Fibroblast of skin of right biceps (primary cell): ENCODE measurements at places on chromosomes 16 and 17.
A peak's percentile ranks its signal among the peaks of the same experiment; 100 is the strongest.

- DNase-seq, result peak; percentile 74
These were observed 33.5 kb downstream of the ABCC3 start for GRCh38 chr17:50668025-50668837.

GRCh38 chr17:10171122-10171571 is 27.3 kb downstream of the GAS7 start:
- peak; percentile 35 for DNase-seq

- no peak for DNase-seq
These were observed 31.9 kb upstream of the HOXB13 start for GRCh38 chr17:48760411-48760810.

DNA sequence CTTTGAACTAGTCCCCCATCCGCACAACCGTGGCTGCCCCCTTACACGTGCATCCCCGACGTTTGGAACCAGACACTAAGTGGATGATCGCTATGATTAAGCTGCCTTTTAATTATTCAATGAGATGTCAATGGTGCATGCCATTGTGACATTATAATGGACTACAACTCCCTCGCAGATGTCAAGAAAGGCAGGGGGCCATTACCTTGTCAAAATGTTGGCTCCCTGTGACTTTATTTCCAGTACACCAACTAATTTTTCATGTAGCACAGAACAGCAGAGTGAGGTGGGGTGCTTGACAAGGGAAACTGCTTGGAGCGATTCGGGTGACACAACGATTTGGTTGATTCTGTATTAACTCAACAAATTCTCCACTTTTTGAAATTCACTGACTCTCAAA is 26.5 kb downstream of the ASIC2 start:
- peak; percentile 24 for DNase-seq

GRCh38 chr16:27286451-27286850 is 17.9 kb upstream of the NSMCE1 start:
- DNase-seq, result peak; percentile 96

GRCh38 chr17:80372922-80373570 is 41.9 kb upstream of the ENDOV start:
- no peak for DNase-seq

- DNase-seq, result no peak
These were observed 41.5 kb downstream of the GLG1 start for GRCh38 chr16:74565378-74565777.

- DNase-seq, result peak; percentile 94
These were observed 431.8 kb downstream of the PMP22 start for GRCh38 chr17:14833201-14833785.

DNA sequence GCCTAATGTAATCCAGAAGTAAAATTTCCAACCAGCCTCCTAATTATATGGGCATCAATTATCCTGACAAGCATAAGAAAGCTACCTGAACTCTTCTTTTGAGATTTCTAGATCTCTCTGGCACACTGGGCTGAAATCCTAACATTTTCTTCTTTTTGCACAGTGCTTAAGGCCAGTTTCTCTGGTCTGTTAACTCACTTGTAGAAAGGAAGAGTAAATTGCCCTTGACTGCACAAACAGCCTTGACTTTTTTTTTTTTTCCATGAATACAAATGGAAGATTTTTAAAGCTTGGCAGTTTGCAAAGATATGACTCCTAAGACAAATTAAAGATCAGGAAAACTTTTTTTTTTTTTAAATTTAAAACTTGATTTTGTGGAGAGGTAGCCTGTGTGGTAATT is 291.2 kb upstream of the MON1B start:
- DNase-seq, result no peak

DNA sequence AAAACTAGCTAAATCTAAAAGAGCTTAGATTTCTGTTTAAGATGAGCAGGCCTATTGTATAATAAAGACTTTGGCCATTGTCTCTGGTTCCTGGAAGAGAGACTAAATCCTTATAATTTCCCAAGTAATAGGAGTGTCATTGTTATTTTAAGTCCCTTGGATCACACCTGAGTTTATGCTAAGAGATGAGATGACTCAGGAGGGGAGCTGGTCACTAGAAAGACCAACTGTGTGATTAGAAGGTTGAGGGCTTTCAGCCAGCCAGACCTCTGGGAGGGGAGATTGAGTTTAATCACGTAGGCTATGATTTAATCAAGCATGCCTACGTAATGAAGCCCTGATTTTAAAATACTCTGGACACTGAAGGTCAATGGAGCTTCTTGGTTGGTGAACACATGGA is 156.9 kb upstream of the C17orf78 start:
- DNase-seq, result no peak

GRCh38 chr17:74796211-74796610 is 20.1 kb upstream of the NAT9 start:
- no peak for DNase-seq

DNA sequence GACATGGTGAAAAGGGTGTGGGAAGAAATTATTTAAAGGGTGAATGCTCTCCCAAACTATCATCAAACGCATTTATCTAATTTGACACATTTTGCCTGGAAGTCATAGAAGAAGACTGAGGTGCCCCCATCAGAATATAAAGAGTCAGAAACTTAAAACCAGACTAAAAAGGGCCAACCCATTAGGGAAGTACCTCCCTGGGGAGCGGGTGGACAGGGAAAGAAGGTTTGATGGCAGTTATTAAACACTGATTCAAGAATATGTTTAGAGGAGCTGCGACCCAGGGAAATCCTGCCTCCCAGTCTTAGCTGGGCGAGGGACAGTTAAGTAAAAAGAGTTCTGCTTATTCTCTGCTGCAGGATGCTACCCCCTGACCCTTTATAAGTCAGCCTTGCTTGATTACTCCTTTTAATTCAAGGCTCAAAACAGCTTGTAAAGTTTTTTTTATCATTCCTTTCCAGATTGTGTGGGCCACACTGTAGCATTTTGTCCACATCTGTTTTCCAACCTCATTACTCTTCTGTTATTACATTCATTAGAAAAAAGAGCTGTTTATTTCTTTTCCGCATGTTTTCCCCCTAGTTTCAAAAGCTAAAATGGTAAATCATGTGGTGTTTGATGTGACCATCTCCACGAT is 138.5 kb upstream of the TBX2 start:
- DNase-seq, result no peak

- no peak for DNase-seq
These were observed 35.8 kb downstream of the MPRIP start for GRCh38 chr17:17077861-17078732.

DNA sequence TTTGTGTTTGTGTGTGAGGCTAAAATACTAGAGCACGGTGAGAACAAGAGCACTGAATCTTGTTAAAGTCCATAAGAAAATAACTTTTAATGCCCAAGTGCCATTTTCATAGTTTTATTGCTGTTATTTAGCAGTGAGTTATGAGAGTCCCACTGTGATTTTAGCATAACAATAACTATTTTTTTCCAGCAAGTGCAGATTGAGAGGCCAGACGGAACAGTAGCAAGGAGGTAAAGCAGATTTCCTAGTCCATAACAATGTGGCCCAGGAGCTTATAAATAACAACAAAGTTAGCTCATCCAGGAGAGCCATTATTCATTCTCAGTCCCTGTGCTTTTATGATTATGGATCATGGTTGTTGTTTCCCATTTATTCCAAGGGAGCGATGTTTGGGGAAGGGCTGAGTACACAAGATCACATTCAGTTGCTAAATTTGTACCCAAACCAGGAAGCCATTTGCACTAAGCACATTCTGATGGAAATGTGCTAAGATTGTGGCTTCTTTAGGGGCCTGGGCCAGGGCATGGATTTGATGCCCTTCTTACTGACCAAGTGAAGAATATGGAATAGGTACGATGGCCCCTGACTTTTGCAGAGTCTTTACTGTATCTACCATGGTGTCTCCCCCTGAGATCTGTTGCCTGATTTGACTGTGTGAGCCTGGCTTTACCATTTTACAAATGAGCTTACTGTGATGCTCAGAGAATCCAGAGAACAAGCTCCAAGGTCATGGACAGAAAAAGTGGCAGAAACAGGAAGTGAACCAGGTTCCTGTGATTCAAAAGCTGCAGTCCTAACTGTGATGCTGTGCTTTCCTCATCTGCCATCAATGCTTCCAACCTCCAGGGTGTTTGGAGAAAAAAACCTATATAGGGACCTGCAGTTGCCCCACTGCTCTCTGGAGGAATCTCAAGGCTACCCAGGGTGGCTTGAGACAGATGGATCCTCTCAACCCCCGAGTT is 204.7 kb upstream of the HSBP1 start:
- no peak for DNase-seq

DNA sequence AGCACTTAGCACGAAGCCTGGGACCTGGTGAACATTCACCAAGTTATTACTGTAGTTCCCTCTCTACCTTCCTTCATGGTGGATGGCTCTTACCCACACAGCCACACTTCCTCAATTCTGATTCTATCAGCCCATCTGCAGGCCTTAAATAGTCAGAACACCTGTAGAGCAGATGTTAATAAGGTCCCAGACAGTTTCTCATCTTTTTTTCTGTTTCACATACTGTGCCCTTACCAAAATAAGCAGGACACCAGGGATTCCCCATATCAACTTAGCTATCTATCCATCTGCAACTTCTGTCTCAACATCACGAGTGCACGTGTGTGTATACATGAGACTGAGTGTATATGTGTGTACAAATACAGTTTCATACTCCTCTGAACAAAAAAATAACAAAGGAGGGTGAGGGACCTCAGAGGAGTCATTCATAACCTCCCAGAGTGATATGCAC is 2.8 kb downstream of the RECQL5 start:
- no peak for DNase-seq

GRCh38 chr16:89037261-89038152 is 56.1 kb upstream of the ACSF3 start:
- peak; percentile 27 for DNase-seq

DNA sequence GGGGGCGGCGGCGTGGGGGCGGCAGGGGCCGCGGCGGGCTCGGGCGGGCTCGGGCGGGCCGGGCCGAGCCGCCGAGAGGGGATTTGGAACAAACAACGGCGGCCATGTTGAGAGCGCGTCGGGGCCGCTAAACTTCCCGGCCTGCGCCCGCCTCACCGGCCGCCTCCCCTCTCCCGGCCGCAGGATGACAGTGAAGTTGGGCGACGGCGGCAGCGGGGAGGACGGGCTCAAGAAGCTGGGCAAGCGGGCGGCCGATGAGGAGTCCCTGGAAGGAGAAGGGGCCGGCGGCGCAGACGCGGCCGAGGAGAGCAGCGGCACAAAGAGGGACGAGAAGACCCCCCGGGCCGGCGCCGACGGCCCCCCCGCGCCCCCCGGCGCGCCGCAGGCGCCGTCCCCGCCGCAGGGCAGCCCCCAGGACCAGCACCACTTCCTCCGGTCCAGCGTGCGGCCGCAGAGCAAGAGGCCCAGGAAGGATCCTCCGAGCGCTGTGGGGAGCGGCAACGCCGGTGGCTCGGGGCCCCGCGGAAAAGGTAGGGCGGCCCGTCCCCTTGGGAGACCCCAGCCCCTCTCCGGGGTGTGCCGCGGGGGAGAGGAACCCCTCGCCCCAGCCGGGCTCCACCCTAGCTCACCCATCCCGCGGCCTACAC is 2.4 kb downstream of the CRAMP1 start:
- DNase-seq, result peak; percentile 41

DNA sequence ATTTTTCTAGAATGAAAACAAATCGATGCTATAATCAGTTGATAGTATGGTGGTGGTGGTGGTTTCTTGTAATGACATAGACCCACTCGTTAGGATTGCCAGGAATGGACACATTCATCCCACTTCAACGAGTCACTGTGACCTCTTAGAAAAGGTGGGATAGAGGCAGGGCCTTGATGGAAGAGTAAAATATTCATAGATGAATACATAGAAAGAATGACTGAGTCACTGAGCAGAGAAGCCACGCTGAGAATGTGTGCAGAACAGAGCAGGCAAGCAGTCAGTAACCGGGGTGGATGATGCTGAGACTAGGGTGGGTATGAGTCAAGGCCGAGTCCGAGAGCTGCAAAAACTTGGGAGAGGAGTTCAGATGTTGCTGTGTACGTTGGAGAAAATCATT is 129.9 kb downstream of the PITPNC1 start:
- DNase-seq, result peak; percentile 88

GRCh38 chr17:60229188-60229802 is 79.5 kb downstream of the CA4 start:
- peak; percentile 58 for DNase-seq

GRCh38 chr17:63019138-63019873 is 53.3 kb downstream of the TANC2 start:
- no peak for DNase-seq

DNA sequence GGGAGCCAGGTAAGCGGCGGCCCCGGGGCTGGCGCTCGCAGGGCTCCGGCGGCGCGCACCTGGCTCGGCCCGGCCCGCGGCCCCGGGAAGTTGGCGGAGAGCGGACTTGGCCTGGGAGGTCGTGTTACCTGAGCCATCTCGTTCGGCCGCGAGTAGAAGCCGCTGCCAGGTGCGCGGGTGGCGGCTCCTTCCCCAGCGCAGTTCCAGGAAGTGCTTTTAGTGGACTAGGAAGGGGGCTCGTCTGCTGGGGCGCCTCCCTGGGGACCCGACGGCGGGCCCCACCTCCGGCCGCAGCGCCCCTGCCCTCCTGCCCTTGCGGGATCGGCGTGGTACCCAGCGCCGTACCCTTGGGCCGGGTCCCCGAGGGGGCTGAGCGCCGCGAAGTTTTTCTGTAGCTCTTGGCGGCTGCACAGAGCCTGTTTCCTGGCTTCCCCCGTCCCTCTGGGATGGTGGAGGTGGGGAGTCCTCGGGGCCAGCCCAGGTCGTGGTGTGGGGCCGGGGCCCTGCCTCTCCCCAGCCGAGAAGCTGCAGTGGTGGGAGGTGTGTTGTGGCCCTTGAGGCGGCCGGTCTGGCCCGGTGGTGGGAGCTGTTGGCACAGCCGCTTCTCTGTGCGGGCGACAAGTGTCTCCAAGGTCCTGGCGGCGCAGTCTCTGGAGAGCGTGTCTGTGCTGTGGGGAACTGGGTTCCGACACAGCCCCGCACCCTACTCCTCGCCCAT is 96.9 kb downstream of the RAB11FIP4 start:
- no peak for DNase-seq

DNA sequence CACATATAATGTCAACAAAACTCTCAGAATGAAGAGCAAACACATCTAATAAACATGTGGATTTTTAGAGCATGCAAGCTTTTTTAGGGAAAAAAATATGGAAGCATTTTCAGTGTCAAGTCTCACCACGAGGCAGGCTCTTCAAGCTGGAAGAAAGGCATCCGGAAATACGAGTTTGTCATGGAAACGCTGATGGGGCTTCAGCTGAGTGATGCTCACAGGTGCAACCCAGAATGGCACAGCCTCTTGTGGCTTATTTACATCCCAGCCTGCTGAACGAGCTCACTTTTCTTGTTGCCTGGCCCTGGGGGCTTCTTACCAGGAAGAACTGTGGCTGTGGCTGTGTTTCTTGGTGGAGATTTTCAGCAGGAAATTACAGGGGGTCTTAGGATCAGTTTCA is 24.1 kb upstream of the DYNLL2 start:
- no peak for DNase-seq

DNA sequence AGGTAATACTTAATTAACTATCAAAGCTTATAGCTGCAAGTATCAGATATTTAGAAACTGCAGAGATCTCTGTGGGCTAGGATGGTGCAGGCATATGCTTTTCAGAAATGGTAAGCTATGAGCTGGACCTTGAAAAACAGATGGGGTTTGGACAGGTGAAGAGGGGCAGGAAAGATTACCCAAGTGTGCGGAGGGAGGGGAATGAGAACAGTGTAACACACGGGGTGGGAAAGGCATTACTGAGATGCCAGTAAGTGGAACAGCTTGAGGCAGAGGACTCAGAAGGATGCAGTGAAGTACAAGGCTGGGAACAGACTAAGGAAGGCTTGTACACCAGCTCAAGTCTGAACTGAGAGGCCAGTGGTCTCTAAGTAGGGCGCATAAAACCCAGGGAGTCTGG is 22.1 kb upstream of the EVPL start:
- no peak for DNase-seq
